ENCODE measurements at places on chromosomes 4 and X. TPM values are rescaled to one million over a fixed set of nuclear protein-coding genes. Genes with fewer than 3 reads are reported as not detected.
A peak's percentile ranks its signal among the peaks of the same experiment; 100 is the strongest.

- peak overlapping the region; percentile 9 for H3K4me3 ChIP-seq
- no peaks in the 10 kb centered on the region for H3K27me3 ChIP-seq
- DNase-seq = no peak
These were observed 31.0 kb downstream of the NSG1 start for GRCh38 chr4:4417886-4418285.

DNA sequence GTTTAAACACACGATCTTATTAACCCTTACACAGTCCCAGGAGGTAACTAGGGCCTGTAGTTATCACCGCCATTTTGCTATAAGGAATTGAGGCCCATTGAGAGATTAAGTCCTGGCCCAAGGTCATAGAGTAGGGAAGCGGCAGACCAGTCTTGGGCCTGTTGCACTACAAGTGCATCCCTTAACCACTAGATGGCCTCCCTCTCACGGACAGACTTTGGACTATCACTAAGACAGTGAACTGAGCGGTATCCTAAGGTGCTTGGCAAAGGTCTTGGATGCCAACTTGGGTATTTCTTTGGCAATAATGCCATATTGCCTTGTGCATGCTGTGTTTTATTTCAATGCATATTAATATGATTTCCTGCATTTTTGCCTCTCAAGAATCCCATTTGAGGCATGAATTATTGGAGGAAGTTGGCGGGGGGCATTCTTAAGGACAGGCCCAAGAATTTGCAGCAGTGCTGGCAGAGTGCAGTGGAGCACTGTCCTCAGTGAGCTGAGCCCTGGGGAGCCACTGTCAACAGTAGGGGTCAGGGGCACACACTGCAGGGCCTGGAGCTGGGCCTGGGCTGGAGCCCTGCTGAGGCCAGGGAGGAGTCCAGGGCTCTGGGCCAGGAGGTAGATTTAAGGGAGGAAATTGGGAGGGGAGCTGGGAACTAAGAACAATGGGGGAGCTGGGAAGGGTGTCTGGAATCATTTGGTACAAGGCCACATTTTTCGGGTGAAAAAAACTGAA is 147.4 kb downstream of the SMIM20 start:
- H3K36me3 ChIP-seq = no peaks in the 10 kb centered on the region
- DNase-seq = peak; percentile 51

DNA sequence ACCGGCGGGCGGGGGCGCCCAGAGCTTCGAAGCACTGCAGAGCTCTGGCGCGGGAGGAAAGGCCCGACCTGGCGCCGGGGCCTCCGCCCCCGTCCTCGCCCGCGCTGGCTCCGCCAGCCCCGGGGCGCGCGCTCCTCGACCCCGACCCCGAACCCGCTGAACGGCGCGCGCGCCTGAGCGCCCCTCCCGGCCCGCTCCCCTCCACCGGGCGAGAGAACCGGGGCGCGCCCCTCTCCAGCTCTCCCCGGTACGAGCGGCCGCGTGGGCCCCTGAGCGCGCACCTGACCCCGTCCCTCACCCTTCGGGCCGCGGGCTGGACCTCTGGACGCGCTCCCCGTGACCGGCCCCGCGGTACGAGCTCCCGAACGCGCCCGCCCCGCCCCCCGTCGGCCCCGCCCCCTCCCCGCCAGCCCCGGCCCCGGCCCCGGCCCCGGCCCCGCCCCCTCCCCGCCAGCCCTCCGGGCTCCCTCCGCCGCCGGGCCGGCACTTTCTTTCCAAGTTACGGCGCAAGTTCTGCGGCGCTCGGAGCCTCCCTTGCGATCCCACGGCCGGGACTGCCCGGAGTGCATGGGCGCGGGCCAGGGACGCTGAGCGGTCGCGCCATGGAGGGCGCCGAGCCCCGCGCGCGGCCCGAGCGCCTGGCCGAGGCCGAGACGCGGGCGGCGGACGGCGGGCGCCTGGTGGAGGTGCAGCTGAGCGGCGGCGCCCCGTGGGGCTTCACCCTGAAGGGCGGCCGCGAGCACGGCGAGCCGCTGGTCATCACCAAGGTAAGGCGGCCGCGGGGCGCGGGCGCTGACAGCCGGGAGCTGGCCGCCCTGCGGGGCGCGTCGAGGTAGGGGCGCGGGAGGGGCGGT is at the start of gene SHROOM2:
Gene SHROOM2, plus strand, starts transcription at position 486 of the 854 bp plus-strand sequence. Its CDS starts 117 bp downstream, at position 603.
- no peak within 1 kb of the TSS for H3K4me3 ChIP-seq
- no peaks in the 10 kb centered on the region for H3K4me1 ChIP-seq
- H3K27ac ChIP-seq = no peak within 1 kb of the TSS
- no peaks in the 10 kb centered on the region for H3K36me3 ChIP-seq

DNA sequence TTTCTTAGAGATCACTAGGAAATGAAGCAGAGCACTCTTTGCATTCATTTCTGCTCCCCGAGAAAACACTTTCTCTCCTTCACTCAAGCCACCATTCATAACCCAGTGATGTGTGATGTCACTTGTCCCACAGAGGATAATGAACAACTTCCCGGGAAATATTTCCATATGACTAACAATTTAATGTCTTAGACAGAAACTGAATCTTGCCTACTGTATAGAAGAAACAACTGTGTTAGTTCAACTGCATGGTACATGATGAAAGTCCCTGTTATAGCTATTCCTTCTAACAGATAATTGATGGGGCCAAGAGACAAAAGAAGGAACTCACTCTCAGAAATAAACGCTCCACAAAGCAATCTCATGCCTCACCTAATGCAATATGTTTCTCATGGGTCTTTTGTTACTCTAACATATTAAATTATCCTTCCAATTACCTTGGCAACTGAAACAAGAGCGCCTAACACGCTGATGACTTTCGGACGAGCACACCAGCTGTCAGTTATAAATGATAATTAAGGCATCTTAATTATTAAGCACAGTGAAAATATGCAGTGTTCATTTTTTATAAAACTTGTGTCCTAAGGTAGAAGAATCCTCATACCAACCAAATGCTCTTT is 113.7 kb upstream of the TLR3 start:
- H3K36me3 ChIP-seq = no peaks in the 10 kb centered on the region
- DNase-seq = no peak
- no peak overlapping the region for H3K4me3 ChIP-seq
- no peaks in the 10 kb centered on the region for H3K27me3 ChIP-seq
- no peak overlapping the region for H3K27ac ChIP-seq

DNA sequence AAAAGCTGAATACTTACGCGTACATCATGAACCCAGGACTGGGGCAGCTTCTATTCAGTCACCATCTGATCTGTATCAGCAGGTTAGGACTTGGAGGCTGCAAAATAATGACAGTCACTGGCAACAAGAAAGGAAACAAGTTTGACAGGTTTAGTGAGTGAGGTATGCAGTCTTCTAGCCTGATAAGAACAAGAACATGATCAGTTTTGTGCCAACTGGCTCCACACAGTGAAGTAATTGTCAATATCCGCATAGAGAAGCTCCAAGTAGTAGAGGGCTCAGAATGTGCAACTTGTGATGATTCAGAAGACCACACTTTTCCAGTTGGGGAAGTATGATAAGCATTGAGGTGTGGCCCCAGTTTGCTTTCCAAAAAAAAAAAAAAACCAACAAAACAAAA is at the start of gene TMPRSS11F:
Gene TMPRSS11F, minus strand, starts transcription at position 77 of the 400 bp plus-strand sequence. Its CDS starts 49 bp downstream, at position 28.
- H3K4me3 ChIP-seq = no peak within 1 kb of the TSS
- peaks cover 2% of the 10 kb centered on the region for H3K27me3 ChIP-seq
- no peaks in the 10 kb centered on the region for H3K36me3 ChIP-seq
- no peak within 1 kb of the TSS for H3K27ac ChIP-seq

- H3K27ac ChIP-seq = no peak overlapping the region
- no peaks in the 10 kb centered on the region for H3K36me3 ChIP-seq
- no peak overlapping the region for H3K4me3 ChIP-seq
- peak; percentile 36 for DNase-seq
These were observed 16.6 kb upstream of the PTCHD1 start for GRCh38 chrX:23317799-23318724.

The PAGE5 gene
- not detected for total RNA-seq

The ETDA gene
- total RNA-seq = not detected

All from activated CD8-positive, alpha-beta T cell treated with anti-CD3 and anti-CD28 coated beads, Interleukin-2, amount 10 ng/mL, durations not matched to agents 7 days and 5 days (primary cell).